ENCODE measurements at places on chromosomes 11 and 22.
A peak's percentile ranks its signal among the peaks of the same experiment; 100 is the strongest.

DNA sequence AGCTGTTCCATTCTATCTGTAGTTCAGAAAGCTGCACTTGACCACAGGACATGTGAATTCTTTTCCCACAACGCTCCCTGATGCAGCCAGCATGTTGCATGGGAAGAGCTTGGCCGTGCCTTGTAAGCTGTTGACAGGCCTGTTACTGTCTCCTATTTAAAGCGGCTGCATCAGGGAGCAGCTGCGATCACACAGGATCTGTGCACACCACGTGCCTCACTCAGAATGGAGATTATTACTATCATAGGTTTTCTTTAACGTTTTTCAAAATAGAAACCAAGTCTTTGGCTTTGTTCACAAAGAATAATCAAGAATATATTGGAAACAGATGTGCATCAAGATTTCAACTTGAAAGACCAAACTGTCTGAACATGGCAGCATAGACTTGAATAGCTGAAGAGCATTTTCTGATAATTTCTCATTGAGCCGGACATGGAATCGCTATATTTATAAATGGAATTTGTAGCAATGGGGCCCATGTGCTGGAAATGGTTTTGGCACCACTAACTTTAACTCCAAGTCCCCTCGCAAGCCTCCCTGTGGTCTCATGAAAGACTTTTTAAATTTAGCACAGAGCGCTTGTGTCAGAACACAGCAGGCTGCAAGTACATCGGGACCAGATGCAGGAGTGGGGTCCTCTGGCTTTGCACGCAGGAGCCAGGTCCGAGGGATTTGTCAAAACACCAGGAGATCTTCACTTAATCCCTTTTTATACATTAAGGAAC, 40.8 kb upstream of the MYO18B start:
- no peak for DNase-seq

- DNase-seq = no peak
Observed at GRCh38 chr11:16603890-16604793, 134.3 kb upstream of the C11orf58 start.

GRCh38 chr22:47193606-47194329, 431.3 kb downstream of the TBC1D22A start:
- no peak for DNase-seq

DNA sequence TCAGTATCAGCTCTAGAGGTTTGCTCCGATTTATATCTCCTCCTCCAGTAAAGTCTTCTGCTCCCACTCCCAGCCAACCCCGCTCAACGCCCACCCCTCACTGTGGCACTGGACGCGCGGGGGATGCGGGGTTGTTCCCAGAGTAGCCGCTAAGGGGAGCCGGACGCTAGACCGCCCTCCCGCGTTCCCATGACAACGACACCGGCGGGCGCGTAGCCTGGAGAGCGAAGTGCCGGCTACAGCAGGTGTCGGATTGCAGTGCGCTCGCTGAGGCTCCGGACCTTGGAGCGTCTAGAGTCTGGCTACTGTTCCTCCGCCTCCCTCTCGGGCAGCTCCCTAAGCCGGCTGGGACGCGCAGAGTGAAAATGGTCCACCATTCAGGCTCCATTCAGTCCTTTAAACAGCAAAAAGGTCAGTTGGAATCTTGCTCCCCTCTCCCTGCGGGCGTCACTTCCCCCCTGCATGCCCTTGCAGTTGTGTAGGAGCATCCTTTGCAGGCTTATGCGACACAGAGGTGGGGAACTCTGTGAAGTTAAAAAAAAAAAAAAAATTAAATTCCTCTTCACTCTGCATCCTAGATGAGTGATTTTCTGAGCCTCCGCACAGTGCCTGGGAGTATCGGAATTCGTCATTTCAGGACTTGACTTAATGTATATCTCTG, at the start of gene ANO3:
TSS of gene ANO3 (plus strand) at position 220 of the 661 bp plus-strand sequence. CDS start at position 366, 146 bp downstream.
- DNase-seq = no peak

DNA sequence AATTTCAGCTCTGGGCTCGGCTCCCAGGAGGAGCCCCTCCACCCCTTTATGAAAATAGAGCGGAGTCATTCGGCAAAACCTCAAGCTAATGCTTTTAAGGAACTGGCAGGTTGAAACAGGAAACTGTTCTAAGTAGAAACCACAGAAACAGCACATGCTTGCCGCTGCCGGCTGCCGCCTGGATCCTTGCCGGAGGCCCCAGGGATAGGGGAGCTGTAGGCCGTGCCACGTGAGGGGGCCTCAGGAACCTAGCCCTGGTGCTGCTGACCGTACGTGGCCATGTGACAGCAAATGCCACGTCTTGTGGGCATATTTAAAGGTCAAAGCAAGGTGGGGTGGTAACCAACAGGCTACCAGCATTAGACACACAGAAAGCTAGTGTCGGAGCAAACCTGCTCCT, 77.9 kb upstream of the TIMP3 start:
- peak; percentile 5 for DNase-seq

DNA sequence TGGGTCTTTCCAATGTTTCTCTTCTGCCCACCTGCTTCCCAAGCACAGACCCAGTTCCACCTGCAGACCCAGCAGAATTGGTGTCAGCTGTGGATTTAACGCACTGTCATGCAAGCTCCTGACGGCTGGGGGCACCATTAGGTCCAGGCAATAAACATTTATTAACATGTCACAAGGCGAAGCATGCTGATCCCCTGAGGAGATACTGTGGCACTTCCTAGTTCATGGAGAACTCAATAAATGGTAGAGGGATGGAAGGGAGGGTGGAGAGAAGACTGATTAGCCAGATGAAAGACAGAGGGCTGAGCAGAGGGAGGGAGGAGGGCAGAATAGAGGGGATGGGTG, 68.3 kb upstream of the TSPAN18 start:
- peak; percentile 30 for DNase-seq

GRCh38 chr22:26547426-26547825, 35.2 kb upstream of the TFIP11 start:
- no peak for DNase-seq

- no peak for DNase-seq
Observed at GRCh38 chr22:29031227-29032011, 30.2 kb downstream of the C22orf31 start.

GRCh38 chr11:14565845-14566244, 45.7 kb upstream of the PSMA1 start:
- no peak for DNase-seq

All from central memory CD4-positive, alpha-beta T cell (primary cell).